Foreskin keratinocyte (primary cell): ENCODE measurements at places on chromosomes 12 and 14. TPM values are rescaled to one million over a fixed set of nuclear protein-coding genes. Genes with fewer than 3 reads are reported as not detected.

The BICDL1 gene
- total RNA-seq = 6.4 and 7.0 TPM in 2 replicates

The TGM1 gene
- total RNA-seq = 4.3 and 5.9 TPM in 2 replicates

- peak; percentile 59 for DNase-seq
These were observed 10.2 kb upstream of the GOLGA5 start for GRCh38 chr14:92783813-92784431.

DNA sequence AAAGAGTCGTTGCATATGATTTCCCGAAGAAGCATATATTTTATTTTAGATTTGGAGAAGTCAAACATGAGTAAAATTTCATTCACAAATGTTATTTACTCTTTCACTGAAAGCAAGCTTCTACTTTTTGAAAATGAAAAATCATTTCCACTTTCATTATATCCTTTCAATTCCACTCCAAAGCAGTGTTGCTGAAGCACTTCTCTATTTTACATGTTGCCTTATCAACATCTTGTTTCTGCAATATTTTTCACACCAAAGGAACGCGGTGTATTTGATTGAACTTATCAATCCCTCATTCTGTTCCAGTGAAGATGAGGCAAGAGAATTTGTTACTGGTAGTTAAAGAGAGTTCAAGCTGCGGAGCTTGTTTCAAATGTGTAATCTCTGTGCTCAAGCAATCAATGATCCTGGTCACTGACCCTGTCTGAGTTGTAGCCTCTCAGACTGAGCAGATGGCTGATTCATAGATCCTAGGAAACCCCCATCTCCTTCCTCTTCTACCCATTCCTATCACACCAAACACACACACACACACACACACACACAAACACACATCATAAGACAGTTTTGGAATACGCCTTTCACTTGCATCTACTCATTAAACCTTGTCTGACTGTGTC, 236.2 kb upstream of the FLRT2 start:
- no peak for DNase-seq

The KERA gene
- not detected in 2 replicates for total RNA-seq

- DNase-seq = no peak
These were observed 30.5 kb downstream of the AREL1 start for GRCh38 chr14:74682169-74682952.

The JPH4 gene
- not detected in 2 replicates for total RNA-seq

The GLS2 gene
- 0.53 and 0.65 TPM in 2 replicates for total RNA-seq

DNA sequence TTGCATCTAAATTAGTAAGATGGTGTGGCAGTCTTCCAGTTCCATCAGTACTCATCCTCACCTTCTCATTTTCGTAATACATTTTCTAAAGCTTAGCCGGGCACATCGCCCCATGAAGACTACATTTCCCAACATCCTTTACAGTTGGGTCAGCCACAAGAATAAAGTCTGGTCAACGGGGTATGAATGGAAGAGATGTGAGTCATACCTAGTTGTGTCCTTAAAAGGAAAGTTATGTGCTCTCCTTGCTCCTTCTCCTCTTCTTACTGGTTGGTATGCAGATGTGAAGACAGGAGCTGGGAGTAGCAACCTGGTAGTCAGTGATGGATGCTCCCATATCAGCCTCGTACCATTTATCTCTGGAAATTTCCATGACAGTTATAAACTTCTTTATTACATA, 35.9 kb upstream of the EGLN3 start:
- DNase-seq = peak; percentile 84

DNA sequence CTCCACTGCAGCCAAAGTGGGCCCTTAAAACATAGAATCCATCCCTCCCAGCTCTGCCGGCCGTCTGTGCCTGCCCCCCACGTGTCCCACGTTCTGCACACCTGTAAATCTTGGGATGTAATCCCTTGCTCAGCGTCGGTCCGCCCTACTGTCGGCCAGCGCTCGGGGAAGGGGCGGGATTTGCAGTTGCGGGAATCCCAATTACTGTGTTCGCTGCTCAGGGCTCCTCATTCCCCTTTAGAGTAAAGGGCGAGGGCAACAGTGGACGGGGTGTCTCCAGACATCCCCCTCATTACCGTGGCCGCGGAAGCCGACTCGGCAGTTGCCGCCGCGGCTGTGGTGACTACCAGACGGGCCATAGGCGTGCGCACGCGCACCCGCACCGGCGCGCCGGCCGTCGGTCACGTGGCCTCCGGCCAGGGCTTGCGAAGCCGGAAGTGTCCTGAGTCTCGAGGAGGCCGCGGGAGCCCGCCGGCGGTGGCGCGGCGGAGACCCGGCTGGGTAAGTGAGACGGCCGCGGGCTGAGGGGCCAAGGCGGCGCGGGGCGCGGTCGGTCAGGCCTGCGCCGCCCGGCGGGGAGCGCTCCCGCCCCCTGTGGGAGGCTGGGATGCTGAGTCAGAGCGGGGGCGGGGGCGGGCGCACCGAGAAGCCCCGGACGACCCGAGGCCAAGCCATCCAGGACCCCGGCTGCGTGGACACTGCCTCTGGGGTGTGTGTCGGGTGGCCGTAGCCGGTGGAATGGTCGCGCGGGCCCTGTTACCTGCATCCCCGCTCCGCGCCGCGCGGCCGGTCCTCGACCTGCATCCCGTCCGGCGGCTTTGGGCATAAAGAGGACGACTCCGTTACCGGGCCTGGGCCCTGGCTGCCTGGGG, at the start of gene TBK1:
TBK1 (plus strand) TSS at position 434 of the 872 bp plus-strand sequence. CDS start 3,751 bp downstream, outside the sequence.
- DNase-seq = peak; percentile 68

DNA sequence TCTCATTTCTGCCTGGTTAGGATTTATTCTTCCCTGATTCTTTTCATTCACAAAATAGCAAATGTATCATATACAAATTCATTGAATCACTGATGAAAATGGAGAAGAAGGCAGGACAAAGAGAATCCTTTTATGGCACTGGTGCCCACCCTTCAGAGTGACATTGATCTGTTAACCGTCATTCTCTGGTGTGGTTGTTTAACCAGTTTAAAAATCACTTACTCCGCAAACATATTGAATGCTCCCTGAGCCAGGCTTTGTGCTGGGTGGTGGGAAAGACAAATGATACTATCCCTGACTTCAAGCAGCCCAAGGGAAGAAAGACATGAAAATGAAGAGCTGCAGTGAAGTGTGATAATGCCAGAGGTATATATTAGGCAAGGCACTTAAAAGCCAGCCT, 187.5 kb upstream of the SLC38A2 start:
- no peak for DNase-seq

GRCh38 chr12:52646613-52647012, 5.4 kb downstream of the KRT2 start:
- DNase-seq = no peak

GRCh38 chr12:12608557-12608957, 3.1 kb upstream of the CREBL2 start:
- peak; percentile 9 for DNase-seq

DNA sequence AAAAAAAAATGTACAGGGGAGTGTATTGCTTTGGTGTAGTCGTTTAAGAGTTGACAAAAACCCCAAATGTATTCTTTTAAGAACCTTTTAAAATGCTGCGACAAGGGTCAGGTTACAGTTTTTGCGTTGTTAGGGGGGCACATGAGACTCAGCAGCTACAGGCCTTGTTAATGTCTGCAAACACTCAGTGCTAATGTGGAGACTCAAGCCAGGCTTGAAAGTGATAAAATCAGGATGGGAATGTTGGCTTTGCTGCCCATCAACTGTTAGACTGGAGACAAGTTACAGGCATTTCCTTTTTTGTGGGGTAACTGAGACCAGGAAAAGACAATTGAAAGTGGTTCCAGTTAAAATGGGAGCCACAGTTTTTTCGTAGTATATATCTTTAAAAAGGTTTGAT, 84.8 kb downstream of the PRKCH start:
- DNase-seq = no peak

- DNase-seq = no peak
These were observed 473.0 kb upstream of the STXBP6 start for GRCh38 chr14:25522926-25523325.

The SMOC1 gene
- 23.1 and 49.3 TPM in 2 replicates for total RNA-seq

The MTRFR gene
- total RNA-seq = 15.8 and 17.4 TPM in 2 replicates

- no peak for DNase-seq
These were observed 39.7 kb upstream of the BDKRB2 start for GRCh38 chr14:96164861-96165490.

The MSRB3 gene
- total RNA-seq = 12.3 and 16.4 TPM in 2 replicates

The TAS2R10 gene
- not detected in 2 replicates for total RNA-seq

The GPX2 gene
- total RNA-seq = 2.5 and 5.4 TPM in 2 replicates

The HNRNPA1 gene
- total RNA-seq = 812 and 1,049 TPM in 2 replicates

- DNase-seq = no peak
These were observed 14.9 kb downstream of the AREL1 start for GRCh38 chr14:74697976-74698375.

- no peak for DNase-seq
These were observed 29.1 kb downstream of the COCH start for GRCh38 chr14:30903285-30904124.

DNA sequence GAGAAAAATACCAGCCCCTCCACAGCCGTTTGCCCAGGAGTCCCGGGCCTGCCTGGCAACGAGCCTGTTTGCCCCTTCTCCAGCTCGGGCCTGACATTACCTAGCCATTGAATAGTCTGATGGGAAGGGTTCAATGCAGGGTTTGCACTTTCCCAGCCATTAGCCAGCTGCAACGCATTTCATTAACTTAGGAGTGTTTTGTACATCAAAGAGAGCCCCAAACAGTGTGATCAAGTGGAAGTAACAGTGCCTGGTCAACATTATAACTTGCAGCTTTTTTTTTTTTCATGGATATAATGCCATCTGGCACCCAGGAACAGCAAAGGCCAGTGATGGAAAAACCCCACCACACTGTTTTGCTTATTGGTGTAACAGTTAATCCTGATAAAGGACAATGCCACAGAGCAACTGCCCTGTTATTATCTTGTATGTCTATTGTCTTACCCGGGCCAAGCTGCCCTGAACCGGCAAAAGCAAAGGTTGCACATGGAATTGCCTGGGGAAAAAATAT, 38.0 kb downstream of the BTG1 start:
- no peak for DNase-seq
